ENCODE measurements at places on chromosomes 2 and 18.

- no peak for DNase-seq
Observed at GRCh38 chr2:102155703-102156515, 13.4 kb downstream of the IL1R1 start.

GRCh38 chr2:134668821-134669220 lies 50.0 kb downstream of the TMEM163 start:
- no peak for DNase-seq

GRCh38 chr2:159939946-159940345 lies 122.5 kb downstream of the PLA2R1 start:
- DNase-seq = no peak

GRCh38 chr18:49364821-49365220 lies 95.6 kb downstream of the DYM start:
- no peak for DNase-seq

GRCh38 chr2:83565626-83566025 lies 893.5 kb downstream of the SUCLG1 start:
- DNase-seq = no peak

- DNase-seq = no peak
Observed at GRCh38 chr18:59540346-59540745, 156.9 kb downstream of the CCBE1 start.

DNA sequence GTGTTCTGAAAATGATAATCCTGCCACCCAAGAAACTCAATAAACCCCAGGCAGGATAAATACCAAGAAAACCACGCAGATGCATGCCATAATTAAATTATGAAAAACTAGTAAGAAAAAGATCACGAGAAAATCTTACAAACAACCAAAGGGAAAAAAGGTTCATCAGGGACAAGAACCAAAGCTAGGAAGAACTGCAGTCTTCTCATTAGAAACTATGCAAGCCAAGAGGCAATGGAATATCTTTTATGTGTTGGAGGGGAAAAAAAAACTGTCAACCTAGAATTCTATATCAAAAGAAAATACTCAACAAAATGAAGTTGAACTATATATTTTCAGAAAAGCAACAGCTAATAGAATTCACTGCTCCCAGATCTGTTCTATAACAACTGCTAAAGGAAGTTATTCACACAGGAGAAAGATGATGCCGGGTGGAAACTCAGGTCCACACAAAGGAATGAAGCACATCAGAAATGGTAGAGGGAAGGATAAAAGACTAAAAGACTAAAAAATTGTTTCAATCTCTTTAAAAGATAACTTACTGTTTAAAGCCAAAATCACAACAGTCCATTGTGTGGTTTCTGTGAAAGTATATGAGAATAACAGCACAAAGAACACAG lies 55.0 kb downstream of the NDUFA10 start:
- DNase-seq = no peak

- DNase-seq = no peak
Observed at GRCh38 chr18:11548916-11549551, 60.4 kb upstream of the SLC35G4 start.

DNA sequence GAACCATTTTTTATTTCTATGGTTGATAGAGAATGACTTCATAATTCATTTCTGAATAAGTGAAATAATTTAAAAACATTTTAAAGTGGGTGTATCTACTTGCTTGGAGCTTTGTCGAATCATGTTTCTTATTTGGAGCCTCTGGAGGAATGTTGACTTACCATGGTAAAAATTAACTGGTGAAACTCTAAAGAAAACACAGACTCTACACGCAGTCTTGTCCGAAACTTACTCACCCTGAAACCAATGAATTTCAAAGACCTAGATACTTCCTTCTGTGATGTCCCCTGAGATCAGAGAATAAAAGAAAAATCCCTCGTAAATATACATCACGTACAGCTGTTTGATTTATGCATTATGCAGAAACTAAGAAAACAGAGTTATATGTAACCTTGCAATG lies 665.2 kb upstream of the NRXN1 start:
- no peak for DNase-seq
